ENCODE measurements at places on chromosomes 7 and 10.

GRCh38 chr7:22442187-22442881 is 57.7 kb downstream of the STEAP1B start:
- no peak for DNase-seq

- DNase-seq, result no peak
Measured at GRCh38 chr7:88357294-88357693, 50.6 kb upstream of the STEAP4 start.

GRCh38 chr10:28020993-28021982 is 22.4 kb upstream of the ODAD2 start:
- no peak for DNase-seq

DNA sequence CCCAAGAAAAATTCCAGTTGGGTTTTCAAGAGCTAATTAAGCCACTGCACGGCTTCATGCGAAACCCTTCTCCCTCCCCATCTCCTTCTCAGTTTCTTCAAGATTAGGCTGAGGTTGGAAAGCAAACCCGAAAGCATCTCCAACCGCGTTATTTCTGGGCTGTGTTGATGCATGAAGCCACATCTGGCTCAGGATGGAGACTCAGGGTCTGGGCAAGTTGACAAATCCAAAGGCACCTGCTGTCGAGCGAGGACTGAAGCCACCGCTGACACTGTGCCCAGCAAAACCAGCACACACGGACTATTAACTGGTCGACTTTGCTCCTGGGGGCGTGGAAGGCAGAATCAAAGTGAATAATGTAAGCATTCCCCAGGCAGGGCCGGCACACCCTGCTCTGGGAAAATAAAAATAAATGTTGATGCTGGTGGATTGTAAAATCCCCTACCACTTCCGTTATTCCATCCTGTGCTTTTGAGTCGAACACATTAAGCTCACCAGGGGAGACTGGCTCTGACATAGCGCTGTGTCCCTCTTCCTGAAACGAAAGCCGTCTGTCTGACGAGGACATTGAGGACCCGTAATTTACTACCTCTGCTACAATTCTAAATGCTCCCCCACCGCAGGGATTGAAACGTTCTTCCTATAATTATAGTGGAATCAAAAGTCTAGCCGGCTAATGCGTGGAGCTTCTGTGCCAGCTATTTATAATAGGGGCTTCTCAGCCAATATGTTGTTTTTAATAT is 269.8 kb downstream of the ADARB2 start:
- DNase-seq, result no peak

GRCh38 chr10:118237930-118238329 is 104.2 kb downstream of the FAM204A start:
- no peak for DNase-seq

GRCh38 chr7:1864161-1864940 is 194.3 kb downstream of the ELFN1 start:
- DNase-seq, result no peak

GRCh38 chr7:30313348-30313747 is 29.0 kb downstream of the ZNRF2 start:
- DNase-seq, result no peak

- no peak for DNase-seq
Measured at GRCh38 chr7:71615017-71615416, 483.1 kb downstream of the GALNT17 start.

- no peak for DNase-seq
Measured at GRCh38 chr10:123889821-123890220, 1.8 kb downstream of the CPXM2 start.

DNA sequence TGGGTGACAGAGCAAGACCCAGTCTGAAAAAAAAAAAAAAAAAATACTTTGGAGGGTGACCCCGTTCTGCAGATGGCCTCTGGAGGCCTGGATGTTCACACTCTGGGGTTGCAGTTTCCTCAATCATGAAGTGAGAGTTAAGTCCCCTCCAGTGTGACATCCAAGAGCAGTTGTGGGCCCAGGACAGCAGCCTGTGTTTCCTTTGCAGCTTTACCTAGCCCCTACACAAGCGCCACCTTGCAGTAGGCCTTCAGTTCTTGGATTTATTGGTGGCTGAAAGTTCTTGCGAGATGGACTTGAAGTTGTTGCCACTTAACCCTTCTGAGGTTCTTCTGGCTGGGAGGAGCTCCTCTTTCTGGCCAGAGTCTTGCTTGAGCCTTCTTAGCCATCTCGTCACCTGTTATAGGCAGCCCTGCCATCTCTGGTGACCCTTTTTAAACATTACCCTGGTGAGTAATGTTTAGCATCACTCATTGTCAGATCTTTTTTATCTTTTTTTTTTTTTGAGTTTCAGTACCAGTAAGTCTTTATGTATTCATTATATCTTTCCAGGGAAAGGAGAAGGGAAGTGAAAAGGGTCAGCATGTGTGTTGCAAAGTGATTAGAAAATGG is 3.4 kb upstream of the ACTR3C start:
- DNase-seq, result no peak

DNA sequence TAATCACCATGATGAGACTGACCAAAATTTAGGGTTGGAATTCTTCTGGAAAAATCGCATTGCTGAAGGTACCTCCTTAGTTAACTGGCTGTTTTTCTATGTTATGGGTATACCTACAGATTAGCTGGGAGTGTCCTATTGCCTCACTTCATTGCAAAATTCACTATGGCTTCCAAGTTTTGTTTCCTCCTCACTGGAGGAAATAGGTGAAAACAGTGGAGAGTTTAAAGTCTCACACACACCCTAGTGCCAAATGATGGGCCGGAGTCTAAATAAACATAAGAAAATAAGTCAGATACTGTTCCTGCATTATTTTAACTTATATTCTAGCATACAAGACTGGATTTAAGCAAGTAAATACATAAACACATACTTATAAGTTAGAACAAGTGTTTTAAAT is 98.2 kb downstream of the AHR start:
- no peak for DNase-seq

DNA sequence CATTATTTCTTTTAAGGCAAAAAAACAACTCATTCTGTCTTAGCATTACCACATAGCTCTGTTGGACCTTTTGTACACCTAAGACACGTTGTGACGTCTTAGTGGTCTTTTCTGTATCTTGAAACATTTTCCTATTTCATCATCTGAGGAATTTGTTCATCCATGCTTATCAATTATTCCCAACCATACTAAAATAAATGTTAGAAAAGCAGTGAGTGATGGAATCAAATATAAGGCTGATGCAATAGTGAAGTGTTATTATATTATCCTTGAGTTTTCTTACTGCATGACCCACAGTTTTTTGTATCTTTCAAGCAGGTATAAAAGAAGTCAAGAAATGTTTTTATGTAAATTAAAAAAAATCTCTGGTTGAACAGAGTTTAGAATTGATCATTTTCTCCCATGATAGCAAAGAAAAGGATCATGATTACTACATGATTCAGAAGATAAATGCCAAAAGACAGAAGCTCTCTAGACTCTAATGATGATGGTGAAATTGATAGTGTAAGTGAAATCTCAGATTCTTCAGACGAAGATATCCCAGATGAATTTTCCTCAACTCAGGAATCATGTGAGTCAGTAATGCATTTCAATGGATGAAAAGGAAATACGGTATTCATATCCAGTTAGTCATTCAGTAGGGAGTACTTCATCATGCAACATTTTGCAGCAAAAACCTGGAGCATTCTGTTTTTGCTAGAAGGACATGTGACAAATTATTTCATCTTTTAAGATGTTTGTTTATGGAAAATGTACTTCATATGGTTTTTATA is 51.4 kb downstream of the CELF2 start:
- no peak for DNase-seq

GRCh38 chr7:54888067-54888733 is 129.2 kb upstream of the SEC61G start:
- no peak for DNase-seq

DNA sequence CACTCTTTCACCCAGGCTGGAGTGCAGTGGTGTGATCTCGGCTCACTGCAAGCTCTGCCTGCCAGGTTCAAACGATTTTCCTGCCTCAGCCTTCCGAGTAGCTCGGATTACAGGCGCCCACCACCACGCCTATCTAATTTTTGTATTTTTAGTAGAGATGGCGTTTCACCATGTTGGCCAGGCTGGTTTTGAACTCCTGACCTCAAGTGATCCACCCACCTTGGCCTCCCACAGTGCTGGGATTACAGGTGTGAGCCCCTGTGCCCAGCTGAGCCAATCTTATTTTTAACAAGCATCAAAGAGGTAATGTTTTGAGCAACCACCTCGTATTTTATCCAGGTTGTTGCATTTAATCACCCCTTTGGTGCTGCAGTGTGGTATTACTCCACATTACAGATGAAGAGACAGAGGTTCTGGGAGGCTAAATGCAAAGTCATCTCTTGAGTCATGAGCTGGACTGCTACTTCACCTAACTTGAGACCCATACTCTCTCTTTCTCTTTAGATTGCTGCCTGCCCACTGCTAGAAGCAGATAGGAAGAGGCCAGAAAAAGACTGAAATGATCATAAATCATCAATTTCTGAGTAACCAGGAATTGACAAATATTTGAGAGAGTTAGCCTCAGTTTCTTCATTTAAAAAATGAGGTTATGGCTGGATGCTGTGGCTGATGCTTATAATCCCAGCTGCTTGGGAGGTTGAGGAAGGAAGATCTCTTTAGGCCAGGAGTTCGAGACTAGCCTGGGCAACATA is 116.2 kb downstream of the CAMK1D start:
- no peak for DNase-seq

DNA sequence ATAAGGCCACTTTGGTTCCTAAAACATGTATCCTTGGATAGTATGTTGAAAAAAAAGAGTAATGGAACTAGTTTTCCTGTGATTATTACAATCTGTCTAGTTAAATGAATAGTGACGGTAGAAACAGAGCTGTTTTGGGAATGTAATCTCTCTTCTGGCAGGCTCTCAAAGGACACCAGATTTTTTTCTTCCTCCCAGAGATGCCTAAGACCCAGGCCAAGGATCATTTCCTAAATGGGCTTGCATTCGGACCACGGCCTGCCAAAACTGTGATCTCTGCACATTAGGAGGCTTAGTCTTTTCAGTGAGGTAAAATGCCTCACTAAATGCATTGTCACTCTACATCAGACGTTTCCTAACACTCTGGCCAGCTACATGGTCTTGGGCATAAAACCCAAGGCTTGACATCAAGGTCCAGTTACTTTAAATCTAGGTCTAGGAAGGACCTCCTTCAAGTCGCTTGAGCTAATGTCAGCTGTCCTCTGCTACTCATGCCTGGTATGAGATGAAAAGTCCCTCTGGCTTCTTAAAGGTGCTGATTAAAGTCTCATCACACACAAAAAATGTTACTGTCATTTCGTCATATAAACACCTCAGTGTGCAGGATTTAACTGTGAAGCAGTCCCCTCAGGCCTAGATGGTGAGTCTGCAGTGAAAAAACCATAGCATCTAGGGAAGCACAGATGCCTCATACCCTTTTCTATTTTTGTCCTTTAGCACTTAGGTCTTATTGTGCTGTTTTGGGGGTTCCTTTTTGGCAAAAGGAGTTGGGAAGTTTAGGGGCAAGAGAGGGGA is 47.7 kb downstream of the DLD start:
- no peak for DNase-seq

DNA sequence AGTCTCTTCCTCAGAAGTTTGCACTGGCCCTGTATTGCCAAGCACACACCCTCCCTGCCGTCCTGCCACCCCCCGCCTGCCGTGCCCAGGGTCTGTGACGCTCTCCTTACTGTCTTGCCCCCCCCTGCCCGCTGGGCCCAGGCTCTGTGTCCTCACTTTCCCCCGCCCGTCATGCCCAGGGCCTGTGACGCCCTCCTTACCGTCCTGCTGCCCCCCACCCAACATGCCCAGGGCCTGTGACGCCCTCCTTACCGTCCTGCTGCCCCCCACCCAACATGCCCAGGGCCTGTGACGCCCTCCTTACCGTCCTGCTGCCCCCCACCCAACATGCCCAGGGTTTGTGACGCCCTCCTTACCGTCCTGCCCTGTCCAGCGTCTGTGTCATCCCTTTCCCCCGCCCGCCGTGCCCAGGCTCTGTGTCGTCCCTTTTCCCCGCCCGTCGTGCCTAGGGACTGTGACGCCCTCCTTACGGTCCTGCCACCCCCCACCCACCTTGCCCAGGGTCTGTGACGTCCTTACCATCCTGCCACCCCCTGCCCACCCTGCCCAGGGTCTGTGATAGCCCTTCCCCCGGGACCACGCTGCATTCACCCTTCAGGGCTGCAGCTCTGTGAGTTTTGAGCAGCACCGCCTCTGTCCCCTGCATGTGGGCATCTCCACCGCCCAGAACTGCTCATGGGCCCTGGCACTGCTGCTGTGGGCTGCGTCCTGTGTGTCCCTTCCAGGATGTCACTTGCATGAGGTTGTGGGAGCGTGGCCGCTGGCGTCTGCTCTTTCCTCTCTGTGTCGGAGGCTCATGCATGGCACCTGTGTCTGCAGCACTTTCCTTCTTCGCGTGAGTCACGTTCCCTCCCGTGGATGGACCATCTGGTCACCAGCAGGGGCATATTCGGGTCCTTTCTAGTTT is 19.3 kb upstream of the PRKAR1B start:
- no peak for DNase-seq

DNA sequence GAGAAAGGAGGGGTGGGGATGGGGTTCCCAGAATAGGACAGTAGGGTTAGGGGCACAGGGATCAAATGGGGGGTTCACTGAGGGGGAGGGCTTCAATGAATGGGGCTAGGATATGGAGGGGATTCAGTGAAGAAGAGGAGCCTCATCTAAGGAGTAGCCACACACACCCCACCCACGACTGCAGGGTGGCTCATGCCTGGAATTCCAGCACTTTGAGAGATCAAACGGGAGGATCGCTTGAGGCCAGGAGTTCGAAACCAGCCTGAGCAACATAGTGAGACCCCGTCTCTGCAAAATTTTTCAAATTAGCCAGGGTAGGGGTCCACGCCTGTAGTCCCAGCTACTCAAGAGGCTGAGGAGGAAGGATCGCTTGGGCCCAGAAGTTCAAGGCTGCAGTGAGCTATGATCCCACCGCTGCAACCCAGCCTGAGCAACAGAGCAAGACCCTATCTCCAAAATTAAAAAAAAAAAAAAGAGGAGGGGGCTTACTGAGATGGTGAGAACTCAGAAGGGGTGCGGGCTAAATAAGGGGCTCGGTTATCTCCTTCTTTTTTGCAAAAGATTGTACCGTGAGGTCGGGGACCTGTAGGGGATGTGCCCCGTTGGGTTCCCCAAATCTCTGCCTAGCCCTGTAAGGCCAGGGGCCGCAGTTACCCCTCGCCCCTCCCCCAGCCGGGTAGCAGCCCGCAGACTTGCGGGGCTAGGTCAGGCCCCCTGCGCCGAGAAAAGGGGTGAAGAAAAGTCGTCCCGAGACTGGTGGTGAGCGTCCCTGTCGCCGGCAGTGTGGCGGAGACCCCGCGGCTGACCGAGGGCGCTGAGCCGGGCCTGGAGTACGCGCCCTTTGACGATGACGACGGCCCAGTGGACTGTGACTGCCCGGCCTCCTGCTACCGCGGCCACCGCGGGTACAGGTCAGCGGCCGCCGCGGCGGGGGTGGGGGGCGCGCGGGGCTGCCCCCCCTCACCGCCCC is 43.1 kb upstream of the HSPB1 start:
- no peak for DNase-seq
